T-helper 2 cell (primary cell): ENCODE measurements at places on chromosomes 16 and 17.

DNA sequence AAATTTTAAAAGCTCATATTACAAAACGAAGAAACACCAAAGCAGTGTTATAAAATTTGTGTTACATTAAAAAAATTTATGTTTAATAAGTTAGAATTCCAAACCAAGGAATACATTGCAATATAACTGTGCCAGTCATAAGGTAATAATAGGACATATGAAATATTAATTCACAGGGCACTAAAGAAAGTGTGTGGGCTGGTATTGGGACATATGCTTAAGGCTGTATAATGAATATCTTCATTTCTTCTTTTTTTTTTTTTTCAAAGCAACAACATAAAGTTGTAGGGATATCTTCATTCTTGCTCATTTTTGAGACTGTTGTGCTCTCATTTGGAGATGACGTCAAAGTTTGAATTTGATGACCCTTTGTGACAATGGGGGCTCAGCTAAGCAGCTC lies 17.5 kb upstream of the FBXO47 start:
- DNase-seq: no peak

DNA sequence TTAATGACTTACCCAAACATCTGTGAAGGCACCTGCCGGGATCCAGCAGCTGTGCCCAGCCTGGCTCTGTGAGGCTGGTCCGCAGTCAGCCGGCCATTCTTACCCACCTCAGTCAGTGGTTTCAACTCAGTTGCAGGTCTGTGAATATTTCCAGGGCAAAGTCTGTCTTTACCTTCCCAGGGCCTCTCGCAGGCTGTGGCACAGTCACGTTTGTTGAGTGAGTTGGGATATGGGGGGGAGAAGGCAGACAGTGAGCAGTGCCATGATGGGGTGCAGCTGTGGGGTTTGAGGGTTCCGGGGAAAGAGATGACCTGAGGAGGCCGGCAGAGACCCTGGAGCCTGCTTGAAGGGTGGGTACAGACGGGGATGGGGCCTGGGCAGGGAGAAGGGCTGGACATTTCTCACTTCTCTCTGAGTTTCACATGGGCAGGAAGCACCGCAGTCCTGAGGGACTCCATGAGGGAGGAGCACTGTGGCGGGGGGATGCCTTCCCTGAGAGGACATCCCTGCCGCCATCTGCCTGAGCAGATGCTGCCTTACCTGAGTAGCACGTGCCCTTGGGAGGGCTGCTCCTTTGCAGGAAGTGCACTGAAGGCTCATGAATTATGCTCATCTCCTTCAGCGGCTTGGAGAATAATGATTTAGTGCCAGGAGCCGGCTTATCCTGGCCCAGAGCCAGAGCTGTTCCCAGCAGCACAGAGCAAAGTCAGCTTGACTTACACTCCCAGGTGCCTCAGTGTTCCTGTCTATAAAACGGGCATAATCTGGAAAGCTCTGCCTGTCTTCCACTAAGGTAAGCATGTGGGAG lies 48.1 kb downstream of the KSR1 start:
- no peak for DNase-seq

GRCh38 chr17:40735016-40735415 lies 20.1 kb downstream of the KRT25 start:
- DNase-seq: no peak

GRCh38 chr17:69898601-69899000 lies 176.4 kb upstream of the KCNJ16 start:
- no peak for DNase-seq

DNA sequence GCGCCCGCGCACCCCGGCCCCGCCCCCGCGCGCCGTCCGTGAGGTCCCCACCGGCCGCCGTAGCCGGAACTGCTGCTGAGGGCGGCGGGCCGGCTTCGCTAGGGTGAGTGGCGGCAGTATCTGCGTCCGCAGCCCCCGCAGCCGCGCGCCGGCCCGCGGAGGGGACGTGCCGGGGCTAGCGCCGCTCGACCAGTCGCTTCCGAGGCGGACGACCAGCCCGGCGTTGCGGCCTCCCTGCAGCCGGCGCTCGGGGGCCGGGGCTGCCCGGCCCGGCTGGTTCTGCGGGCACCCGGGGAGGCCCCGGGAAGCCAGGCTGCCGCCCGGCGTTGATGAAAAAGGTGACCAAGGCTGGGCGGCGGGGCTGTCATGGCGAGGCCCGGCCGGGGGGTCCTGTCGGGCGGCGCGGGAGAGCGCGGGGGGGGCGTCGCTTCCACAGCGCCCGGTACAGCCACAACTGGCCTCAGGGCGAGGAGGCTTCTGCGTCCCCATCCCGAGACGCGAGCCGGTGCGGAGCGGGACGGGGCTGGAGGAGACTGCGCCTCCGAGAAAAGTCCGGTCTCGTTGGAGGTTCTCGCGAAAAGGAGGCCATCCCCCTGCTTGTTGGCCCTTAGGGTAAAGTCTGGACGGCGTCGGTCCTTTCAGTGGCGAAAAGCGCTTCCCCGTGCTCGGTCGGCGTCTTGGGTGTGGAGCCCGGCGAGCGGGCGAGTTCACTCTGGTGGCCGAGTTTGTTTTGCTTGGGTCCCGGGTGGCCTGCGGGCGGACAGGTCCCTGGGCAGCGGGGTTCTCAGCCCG lies at the start of gene CRAMP1:
TSS of gene CRAMP1 (plus strand) at position 41 of the 792 bp plus-strand sequence. CDS start 2,280 bp downstream, outside the sequence.
- no peak for DNase-seq

DNA sequence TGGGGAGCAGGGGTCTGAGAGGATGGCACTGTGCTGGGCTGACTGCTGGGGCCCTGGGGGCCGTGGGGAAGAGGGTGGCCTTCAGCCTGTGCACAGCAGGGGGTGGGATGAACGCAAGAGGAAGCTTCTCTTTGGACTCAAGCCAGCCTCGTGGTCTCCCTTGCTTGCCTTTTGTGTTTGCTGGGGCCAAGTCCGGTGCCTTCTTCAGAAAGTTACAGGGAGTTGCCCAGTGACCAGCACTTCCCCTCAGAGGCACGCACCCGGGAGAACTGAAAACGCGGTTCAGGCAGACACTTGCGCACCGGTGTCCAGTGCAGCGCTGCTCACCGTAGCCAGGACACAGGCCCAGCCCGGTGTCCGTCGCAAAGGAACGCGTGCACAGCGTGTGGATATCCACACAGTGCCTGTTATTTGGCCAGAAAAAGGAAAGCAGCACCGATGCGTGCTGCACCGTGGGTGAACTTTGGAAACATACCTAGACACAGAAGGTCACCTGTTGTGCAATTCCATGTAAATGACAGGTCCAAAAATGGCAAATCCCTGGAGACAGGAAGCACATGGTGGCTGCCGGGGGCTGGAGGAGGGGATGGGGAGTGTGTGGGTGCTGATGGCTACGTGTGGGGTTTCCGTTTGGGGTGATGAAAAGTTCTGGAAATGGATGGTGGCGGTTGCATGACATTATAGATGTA lies 29.4 kb upstream of the NUDT16L1 start:
- no peak for DNase-seq

GRCh38 chr17:78230252-78230962 lies 1.0 kb upstream of the TMEM235 start:
- no peak for DNase-seq

- DNase-seq: no peak
Measured at GRCh38 chr17:36877771-36878170, 59.5 kb upstream of the LHX1 start.

DNA sequence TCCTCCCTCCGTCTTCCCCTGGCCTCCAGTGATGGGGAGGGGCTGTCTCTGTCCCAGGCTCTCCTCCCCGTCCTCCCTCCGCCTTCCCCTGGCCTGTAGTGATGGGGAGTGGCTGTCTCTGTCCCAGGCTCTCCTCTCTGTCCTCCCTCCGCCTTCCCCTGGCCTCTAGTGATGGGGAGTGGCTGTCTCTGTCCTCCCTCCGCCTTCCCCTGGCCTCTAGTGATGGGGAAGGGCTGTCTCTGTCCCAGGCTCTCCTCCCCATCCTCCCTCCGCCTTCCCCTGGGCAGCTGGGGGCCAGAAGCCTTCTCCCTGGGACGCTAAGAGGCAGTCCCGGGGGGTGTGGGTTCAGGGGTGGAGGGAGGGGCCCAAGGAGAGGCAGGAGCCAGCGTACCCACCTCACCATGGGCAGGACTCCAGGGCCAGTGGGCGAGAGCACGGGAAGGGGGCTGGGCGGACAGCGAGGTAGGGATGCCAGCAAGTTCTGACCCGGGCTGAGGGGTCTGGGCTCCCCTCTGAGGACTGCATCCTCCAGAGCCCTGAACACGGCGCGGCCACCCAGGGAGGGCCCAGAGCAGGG lies 14.8 kb downstream of the UTS2R start:
- DNase-seq: no peak

- no peak for DNase-seq
Measured at GRCh38 chr16:49972961-49973360, 52.1 kb upstream of the CNEP1R1 start.

- DNase-seq: no peak
Measured at GRCh38 chr16:89084411-89084810, 9.2 kb upstream of the ACSF3 start.

GRCh38 chr17:49873466-49873865 lies 25.6 kb upstream of the TAC4 start:
- DNase-seq: no peak

GRCh38 chr17:65017207-65017774 lies 39.2 kb downstream of the GNA13 start:
- DNase-seq: no peak

DNA sequence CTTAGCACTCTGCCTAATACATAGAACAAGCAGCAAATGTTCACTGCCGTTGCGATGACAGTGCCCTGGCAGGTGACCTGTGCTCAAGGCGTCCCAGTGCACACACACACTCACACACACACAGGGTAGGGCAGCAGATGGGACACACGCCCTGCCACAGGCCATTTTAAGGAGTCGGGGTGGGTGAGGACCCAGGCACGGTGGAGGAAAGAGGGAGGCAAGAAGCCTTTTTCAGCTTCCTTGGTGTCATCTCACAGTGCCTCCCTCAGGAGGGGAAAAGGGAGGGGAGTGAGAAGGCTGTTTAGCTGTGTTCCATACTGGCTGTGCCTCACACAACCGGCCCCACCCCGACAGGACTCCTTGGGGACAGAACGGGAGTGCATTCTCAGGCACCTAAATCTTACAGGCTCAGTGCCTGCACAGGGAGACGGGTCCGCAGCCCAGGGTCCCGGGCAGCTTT lies 1.5 kb downstream of the PITPNM3 start:
- DNase-seq: no peak
